Thymus (tissue), 14 donors: ENCODE measurements at places on chromosomes 7 and 10. TPM values are rescaled to one million over a fixed set of nuclear protein-coding genes. Genes with fewer than 3 reads are reported as not detected.

Gene SH2D4B
- polyA plus RNA-seq = 0.18 TPM

Gene APBB1IP
- polyA plus RNA-seq = 40.0 TPM

Gene GIMAP8
- 7.9 TPM for polyA plus RNA-seq

Gene CEP55
- polyA plus RNA-seq = 6.4 TPM

Gene CYP2E1
- 2.6 TPM for polyA plus RNA-seq

Gene ADIRF
- 196 TPM for polyA plus RNA-seq

Gene ADAM12
- 0.96 TPM for polyA plus RNA-seq

Gene CRHR2
- polyA plus RNA-seq = 0.05 TPM

Gene EPHB6
- polyA plus RNA-seq = 163 TPM

Gene CPA4
- polyA plus RNA-seq = 0.96 TPM

Gene CNNM2
- 2.1 TPM for polyA plus RNA-seq

Gene DENND2A
- polyA plus RNA-seq = 0.80 TPM

Gene TACC2
- 57.3 TPM for polyA plus RNA-seq

Gene RHOBTB1
- polyA plus RNA-seq = 3.4 TPM

Gene UCN3
- polyA plus RNA-seq = 0.30 TPM

Gene MMS19
- polyA plus RNA-seq = 107 TPM

Gene LLCFC1
- polyA plus RNA-seq = not detected

Gene NPFFR1
- polyA plus RNA-seq = 0.21 TPM

Gene ANKRD61
- 0.21 TPM for polyA plus RNA-seq

Gene MYOF
- 14.0 TPM for polyA plus RNA-seq

Gene KCP
- 0.34 TPM for polyA plus RNA-seq

Gene ZNF503
- polyA plus RNA-seq = 7.7 TPM

Gene UPF2
- 13.7 TPM for polyA plus RNA-seq

Gene RSPH10B
- 0.25 TPM for polyA plus RNA-seq

Gene UFSP1
- polyA plus RNA-seq = 3.6 TPM
